ENCODE measurements at places on chromosomes 4 and X.

DNA sequence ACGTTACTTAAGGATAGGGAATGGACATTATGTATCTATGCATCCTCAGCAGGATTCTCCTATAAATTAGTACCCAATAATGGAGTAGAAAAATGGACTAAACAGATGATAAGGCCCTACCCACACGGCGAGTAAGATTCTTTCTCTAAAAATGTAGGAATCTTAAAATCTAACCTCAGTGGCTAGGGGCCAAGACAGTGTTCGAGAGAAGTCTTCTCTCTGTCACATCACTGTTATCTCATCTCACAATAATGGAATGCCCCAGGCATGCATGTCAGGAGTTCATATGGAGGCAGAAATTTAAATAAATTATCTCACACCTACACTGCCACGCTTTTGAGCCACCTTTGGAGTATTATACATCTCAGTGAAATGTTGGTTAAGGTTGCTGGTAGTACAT, 132.9 kb downstream of the LDB2 start:
- no peak for DNase-seq

GRCh38 chr4:111797455-111798163, 347.6 kb upstream of the FAM241A start:
- no peak for DNase-seq

GRCh38 chr4:92303621-92304027, at the start of gene GRID2:
GRID2 (plus strand) TSS chr4:92303966.
- no peak for DNase-seq

DNA sequence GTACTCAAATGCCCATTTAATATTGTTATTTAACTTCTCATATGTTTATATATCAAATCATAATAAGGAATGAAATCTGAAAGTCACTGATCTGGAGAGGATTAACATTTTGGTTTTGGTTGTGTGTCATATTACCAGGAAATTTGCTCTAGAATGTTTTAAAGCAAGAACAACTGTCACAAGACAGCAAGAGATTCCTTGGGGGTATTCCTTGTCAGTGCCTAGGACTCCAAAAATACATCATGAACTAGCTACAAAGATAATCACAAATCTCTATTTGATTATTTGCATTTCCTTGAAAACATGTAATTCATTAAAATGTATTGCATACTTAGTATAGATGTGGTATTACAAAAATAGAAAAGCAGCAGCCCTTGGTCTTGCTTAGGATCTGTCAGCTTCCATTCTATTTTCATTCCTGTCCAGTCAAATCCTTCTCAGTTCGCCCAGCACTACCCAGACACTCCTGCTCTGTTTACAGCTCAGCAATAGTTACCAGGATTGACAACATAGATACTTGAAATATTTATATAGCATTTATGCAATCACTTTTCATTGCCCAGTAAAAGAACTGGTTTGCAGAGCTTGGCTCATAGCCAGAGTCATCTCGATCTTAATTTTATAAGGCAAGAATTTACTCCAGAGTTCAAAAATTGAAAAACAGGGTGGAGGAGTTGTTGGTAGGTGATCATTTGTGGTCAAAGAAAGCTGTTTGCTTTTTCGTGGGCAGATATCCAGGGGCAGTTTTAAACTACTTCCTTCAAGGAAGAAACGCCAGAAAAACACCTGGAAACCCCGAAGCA, 9.2 kb upstream of the BMP3 start:
- no peak for DNase-seq

DNA sequence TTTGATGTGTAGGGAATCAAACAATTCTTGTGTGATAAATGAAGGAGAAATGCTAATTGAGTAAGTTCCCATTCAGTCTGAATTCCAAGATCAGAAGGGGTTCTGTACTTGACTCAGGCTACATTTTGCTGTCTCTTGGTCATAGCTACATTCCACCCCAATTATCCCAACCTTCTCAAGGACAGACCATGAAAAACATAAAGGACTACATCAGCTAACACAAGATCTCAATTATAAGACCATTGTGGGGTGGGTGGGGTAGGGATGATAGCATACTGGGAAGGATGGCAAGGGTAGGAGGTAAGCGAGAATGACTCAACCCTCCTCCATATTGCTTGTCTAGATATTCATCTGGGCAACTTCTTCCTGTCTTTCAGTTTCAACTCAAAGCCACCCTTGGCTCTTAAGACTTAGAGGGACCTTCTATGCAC, 87.4 kb upstream of the ETNPPL start:
- DNase-seq: no peak

- no peak for DNase-seq
Measured at GRCh38 chr4:112938461-112939058, 110.9 kb upstream of the ANK2 start.

- DNase-seq: no peak
Measured at GRCh38 chr4:184818216-184818564, 7.6 kb downstream of the ACSL1 start.

DNA sequence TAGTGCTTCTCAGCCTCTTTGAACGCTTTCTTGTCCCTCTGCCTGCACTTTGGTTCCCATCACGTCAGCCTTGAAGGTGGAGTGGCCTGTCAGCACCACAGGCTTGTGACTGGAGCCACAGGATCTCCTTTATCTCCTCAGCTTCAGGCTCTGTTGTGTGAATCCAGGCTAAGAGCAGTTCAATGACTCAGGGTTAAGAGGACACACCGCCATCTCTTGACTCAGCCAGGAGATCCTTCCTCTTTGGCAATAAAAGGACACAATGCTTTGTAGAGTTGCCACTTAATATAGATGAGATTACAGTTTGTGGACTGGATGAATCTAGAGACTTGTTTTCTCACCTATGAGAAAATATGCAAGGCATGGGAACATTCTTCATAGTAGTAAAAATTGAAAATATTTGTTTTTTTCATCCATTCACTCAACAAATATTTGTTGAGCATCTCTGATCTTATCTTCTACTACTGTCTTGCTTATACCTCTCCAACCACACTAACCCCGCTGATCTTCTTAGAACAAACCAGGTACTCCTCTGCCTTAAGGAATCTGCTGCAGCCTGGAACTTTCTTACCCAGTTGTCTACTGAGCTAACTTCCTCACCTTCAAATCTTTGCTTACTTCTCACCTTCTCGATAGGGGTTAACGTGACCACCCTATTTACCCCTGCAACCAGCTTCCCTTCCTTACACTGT, 62.3 kb downstream of the UCHL1 start:
- DNase-seq: no peak

DNA sequence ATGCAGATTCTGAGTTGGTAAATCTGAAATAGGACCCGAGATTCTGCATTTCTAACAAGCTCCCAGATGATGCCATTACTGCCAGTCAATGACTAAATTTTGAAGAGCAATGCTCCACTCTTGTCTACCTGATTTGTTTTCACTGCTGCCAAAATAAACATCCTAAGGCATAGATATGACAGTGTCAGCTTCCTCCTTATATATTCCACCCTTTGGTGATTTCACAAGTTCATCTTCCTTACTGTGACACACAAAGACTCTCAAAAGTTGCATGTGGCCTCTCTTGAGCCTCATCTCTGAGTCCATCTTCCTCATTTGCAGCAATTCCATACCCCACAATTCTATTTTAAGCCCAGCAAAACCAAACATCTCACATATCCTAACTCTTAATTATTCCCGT, 110.9 kb downstream of the FBXW7 start:
- no peak for DNase-seq

GRCh38 chr4:171025776-171026175, 787.4 kb upstream of the GALNTL6 start:
- DNase-seq: no peak

DNA sequence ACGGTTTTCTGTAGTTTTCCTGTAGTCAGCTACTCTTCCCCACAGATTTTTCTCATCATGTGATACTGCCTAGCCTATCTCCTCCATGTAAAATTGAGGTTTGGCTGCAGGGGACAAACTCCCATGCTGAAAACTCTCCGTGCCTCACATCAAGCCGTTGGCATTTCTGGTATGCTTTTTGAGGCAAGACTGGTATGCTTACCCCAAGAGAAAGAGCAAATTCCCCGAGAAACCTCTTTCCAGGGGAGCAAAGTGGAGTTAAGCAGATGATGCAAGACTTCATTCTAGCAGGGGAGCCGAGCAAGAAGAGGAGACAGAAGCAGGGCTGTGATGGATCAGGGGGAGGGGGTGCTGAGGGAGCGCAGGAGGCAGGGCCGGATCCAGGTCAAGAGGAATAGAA, 4.8 kb downstream of the SOWAHD start:
- DNase-seq: no peak

- no peak for DNase-seq
Measured at GRCh38 chr4:146255463-146255862, 41.1 kb downstream of the REELD1 start.

DNA sequence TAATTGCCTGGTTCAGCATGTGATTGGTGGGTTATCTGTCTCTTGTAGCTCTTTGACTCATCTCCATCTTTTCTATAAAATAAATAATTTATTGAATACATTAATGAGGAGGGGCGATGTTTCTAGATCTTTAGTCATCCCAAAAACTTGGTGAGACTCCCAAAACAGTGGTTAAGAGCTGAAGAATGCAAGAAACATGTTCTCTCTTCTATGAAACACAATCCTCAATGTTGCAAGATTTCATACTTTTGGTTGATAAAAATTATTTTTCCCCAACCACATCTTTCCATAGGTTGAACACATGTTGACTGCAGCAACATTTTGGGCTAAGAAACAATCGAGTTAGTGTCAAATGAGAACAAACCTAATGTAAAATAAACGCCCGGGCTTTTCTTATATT, 1.2 kb upstream of the TMEM47 start:
- no peak for DNase-seq

GRCh38 chrX:153984351-153985178, 12.0 kb downstream of the TMEM187 start:
- DNase-seq: no peak

GRCh38 chrX:152632445-152633097, 5.1 kb upstream of the GABRQ start:
- DNase-seq: no peak

- no peak for DNase-seq
Measured at GRCh38 chr4:96173756-96174155, 333.9 kb downstream of the PDHA2 start.

DNA sequence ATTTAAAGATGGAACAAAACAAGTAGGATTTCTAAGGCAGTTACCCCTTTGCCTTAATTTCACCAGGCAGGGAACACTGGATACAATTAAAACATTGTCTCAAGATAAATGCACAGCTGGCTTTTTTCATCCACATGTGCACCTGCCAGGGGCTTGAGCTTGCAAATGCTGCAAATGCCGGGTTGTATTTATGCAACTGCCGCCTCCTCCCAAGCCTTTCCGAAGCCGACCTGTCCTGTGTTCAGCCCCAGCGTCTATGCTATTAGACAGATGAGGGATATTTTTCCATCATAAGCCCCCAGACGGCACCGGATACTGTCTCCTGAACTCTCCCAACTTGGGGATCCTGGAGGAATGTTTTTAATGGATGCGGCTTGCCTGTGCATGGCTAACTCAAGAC, 251.6 kb downstream of the CRLF2 start:
- no peak for DNase-seq

DNA sequence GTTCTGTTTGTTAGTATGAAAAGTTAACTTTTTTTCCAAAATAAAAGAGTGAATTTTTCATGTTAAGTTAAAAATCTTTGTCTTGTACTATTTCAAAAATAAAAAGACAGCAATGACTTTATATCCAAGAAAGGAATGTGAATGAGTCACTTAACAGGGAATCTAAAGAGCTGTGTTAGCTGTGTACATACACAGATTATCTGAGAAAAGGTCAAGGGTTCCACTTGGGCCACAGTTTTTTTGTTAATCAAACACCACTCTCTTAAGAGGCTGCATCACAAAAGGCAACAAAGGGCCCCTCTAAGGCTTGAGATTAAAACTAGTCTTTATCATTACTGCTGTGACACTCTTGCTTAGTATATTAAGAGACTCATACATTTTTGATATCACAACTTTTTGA, 82.1 kb downstream of the FIP1L1 start:
- DNase-seq: no peak

GRCh38 chrX:46820391-46821100, 16.3 kb upstream of the RP2 start:
- no peak for DNase-seq

DNA sequence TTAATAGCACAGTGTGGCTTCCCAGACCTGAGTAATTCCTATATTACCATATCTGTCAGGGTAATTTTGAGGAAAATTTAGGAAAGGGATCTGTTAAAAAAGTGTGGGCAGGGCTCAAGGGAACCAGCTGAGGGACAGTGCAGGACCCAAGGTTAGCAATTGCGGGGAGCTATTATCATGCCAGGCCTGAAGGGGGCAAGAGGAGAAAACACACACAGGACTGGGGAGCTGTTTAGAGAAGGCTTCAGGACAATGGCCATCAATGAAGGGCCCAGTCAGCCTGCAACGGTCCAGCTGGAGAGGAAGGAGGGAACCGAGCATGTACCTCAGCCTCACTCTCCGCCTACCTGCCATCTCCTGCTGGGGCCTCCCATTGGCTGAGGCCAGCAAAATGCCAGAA, 19.0 kb upstream of the NHS start:
- no peak for DNase-seq

DNA sequence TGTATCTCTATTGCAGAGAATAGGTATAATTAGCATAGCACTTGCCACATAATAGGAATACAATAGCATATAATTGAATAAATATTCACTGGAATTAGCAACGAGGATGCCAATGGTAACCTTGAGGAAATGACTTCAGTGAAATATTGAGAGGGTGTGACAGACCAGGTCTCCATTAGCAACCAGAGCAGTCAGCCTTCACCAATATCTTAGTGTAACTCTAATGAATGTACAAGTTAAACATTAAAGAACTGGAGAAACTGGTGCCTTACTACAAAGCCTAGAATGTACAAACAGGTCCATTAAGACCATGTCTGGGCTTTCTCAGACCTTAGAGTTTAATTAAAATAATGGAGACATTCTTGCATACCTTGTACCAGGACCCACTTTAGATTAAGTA, 143.0 kb downstream of the MAGEB17 start:
- peak; percentile 29 for DNase-seq

GRCh38 chr4:165403637-165404036, 24.8 kb downstream of the CPE start:
- no peak for DNase-seq

DNA sequence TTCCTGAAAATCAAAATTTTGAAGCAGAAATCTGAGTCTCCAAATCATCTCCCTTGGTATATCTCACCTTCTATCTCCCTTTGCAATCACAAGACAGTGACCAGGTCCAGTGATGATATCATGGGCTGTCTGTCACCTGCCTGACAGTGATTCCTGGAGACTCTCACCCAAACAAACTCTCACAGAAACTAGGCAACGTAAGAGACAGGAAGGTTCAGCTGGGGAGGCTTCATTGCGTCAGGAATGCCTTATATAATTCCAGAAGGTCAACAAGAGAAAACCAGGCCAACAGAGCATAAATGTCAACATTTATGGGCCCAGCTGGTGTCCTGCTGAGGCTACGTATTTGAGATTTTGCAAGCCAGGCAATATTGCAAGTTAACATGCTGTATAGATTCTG, 412.7 kb downstream of the KCNIP4 start:
- DNase-seq: no peak
